Activated CD8-positive, alpha-beta T cell treated with anti-CD3 and anti-CD28 coated beads for 36 hours (primary cell): ENCODE measurements at places on chromosomes 3 and 15.

- no peak for DNase-seq
Measured at GRCh38 chr3:110736332-110736731, 335.3 kb upstream of the NECTIN3 start.

- DNase-seq = no peak
Measured at GRCh38 chr15:91104111-91104510, 4.1 kb downstream of the SV2B start.

DNA sequence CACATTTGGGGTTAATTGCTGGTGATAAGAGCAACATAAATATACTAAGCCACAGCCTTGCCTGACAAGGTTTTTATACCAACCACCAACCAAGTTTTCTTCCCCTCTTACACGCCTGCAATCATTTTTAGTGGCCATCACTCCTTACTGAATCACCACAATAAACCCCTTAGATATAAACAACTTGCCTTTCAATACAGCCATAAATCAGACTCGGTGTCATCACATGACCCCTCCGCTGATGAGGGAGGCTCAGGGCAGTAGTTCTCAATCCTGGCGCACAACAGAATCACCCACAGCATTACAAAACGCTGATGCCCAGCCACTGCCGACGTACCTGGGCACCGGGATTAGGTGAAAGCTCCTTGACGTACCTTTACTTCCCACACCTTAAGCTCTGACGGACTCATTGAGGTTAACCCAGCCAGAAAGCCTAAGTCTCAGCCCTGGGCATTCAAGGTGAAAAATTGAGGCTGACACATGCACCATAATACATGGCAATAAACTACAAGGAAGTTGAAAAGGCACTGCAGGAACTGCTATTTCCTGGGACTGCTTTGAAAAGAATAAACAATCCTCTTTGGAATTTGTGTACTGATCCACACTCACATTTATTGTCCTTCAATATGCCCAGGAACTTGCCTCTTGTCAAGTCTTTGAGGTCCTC lies 17.1 kb downstream of the ADCY5 start:
- no peak for DNase-seq

GRCh38 chr15:51966192-51966591 lies 5.4 kb downstream of the LEO1 start:
- DNase-seq = no peak

- DNase-seq = no peak
Measured at GRCh38 chr3:123082370-123083065, 15.7 kb downstream of the PDIA5 start.

DNA sequence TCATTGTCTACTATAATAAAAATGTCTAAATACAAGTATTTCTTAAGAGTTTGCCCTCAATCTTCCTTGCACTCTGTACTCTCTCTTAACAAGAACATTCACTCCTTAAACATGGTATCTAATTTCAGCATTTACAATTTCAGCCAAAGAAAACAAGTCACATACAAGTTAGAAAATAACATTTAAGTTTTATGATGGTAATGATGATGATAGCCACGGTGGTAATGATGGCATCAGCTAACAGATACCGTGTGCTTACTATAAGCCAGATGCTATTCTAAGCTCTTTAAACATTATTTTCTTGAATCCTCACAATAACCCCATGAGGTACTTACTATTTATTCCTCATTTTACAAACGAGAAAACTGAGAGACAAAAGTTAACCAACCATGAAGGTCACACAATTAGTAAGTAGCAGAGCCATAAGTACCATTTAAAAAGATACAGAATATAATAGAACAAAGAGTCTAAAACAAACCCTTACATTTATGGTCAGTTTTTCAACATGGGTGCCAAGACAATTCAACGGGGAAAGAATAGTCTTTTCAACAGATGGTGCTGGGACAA lies 7.4 kb downstream of the SPICE1 start:
- no peak for DNase-seq

- DNase-seq = no peak
Measured at GRCh38 chr3:194056731-194057415, 79.1 kb upstream of the HES1 start.

DNA sequence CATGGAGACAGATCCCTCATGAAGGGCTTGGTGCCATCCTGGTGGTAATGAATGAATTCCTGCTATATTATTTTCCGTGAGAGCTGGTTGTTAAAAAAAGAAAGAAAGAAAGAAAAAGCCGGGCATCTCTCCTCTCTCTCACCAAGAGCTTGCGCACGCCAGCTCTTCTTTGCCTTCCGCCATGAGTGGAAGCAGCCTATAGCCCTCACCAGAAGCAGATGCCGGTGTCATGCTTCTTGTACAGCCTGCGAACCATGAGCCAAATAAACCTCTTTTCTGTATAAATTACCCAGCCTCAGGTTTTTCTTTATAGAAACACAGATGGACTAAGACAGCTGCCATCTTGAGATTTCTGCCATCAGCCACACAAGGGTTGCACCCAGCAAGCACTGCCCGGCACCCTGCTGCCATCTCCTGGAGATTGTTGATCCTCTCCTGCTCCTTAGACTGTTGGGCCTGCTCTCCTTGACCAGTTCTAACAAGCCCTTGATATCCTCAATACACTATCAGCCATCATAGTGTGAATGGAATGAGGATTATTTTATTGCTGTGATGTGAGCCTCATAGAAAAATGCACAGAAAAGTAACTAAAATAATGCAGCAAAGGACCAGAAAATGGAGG lies 3.5 kb upstream of the AHSG start:
- peak; percentile 23 for DNase-seq

- no peak for DNase-seq
Measured at GRCh38 chr15:68794863-68795262, 25.8 kb downstream of the ANP32A start.
